ENCODE measurements at places on chromosomes 3 and 15.

DNA sequence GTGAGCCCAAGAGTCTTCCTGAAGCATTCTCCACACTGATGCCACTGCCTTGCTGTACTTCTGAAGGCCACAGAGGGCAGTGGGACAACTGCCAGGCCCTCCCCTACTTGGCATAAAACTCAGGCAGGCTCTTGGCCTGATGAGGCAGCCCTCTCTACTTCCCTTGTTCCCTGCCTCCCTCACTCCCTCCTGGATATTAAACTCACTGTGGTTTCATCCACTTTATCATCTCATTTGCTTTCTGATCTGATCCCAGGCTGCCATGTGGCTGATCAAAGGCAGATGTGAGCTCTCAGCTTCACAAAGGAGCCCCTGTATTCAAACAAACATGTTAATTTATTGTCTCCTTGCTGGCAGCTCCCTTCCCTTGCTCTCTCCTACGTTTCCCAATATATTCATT is 533.5 kb downstream of the IGSF11 start:
- no peak for DNase-seq

DNA sequence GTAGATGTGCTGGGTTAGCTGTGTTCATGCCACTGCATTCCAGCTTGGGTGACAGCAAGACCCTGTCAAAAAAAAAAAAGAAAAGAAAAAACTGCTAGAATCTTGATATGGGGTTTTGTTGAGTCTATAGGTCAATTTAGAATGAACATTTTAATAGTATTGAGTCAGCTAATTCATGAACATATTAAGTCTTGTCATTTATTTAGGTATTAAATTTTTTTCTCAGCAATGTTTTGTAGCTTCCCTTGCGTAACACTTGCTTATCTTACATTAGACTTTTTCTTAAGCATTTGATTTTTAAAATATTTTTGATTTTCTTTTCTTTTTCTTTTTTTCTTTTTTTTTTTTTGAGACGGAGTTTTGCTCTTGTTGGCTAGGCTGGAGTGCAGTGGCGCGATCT is 60.7 kb upstream of the GOLGA6B start:
- no peak for DNase-seq

DNA sequence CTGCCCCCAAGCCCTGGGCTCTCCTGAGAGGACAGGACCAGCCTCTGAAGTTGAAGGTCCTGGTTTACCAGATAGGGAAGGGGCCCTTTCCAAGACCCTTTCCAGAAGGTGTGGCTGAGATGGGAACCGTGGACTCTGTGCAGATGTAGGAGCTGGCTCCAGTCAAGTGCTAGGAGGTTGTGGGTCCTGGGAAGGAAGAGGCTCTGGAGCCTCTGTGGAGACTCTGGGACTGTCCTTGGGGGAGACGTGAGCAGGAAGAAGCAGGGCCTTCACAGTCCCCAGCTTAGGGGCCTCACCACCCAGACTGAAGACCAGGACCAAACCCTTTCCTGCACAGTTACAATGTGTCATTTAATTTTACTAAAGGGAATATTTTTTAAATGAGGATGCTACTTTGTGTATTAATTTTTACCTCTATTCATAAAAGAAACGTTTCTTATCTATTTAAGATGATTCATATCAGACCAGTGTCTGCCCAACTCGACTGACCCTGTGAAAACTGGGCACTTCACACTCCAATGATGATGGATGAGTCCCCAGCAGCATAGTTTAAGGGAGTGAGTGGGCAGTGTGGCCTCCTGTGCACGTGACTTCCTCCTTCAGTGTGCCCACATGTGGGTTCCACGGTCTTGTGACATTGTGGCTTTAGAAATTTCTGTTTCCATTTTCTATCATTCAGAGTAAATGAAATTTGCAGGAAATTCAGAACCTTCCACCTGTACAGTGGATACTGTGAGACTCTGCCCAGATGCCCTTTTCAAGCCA is 10.9 kb downstream of the CCR5AS start:
- DNase-seq, result no peak

DNA sequence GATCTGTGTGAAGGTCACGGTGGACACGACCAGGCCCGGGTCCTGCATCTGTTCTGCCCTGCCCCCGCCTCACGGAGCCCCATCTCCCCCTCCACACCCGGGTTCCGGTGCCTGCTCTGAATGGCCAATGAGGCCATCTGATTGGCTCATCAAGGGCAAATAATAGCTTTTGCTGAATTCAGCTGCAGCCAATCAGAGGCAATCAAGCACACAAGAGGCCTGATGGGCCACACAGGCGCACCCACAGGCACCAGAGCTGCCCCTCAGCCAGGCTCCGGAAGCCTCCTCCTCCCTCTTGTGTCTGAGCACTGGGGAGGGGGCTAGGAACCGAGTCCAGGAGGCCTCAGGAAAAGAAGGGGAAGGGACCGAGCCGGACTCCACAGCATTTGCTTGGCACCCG is 49.5 kb downstream of the CACNA2D2 start:
- DNase-seq, result no peak

- no peak for DNase-seq
These were observed 98.4 kb upstream of the MYZAP start for GRCh38 chr15:57493351-57493750.

GRCh38 chr15:76837474-76837873 is 67.7 kb downstream of the SCAPER start:
- DNase-seq, result no peak

DNA sequence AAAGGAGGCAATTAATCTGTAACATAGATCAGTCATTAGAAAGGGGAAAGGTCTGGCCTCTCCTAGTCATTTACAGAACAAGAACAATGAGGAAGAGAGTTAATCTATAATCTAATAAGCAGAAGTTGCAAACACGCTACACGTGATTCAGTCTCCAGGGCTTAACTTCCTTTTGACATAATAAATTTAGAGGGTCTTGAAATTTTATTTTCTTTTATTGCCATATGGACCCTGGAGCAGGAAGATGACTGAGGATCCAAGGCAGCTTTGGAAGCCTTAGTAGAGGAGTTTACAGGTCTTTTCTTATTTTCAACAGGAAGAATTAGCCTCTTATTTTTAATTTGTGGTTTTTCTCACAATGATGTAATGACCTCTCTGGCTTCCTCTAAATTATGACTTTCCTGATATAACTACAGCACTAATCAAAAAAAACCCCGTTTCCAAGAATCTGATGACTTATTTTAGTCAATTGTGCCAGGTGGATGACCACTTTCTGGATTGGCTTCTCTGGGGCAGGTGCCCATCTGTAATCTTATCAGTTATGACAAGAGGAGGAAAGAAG is 32.2 kb downstream of the ADGRG7 start:
- DNase-seq, result no peak

- no peak for DNase-seq
These were observed 56.5 kb downstream of the GHSR start for GRCh38 chr3:172391592-172392302.

DNA sequence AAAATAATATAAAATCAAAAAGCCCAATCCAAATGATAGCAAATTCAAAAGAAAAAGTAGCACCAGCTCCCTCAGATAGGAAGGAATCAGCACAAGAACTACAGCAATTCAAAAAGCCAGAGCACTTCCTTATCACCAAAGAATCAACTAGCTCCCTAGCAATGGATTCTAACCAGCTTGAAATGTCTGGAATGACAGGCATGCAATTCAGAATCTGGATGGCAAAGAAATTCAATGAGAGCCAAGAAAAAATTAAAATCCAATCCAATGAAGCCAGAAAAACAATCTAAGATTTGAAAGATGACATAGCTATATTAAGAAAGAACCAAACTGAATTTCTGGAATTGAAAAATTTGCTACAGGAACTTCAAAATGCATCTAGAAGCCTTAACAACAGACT is 1334.4 kb upstream of the ALCAM start:
- no peak for DNase-seq

GRCh38 chr15:65376767-65377104 is 1.1 kb downstream of the IGDCC3 start:
- DNase-seq, result no peak

GRCh38 chr3:66797889-66798560 is 200.1 kb upstream of the KBTBD8 start:
- DNase-seq, result no peak

DNA sequence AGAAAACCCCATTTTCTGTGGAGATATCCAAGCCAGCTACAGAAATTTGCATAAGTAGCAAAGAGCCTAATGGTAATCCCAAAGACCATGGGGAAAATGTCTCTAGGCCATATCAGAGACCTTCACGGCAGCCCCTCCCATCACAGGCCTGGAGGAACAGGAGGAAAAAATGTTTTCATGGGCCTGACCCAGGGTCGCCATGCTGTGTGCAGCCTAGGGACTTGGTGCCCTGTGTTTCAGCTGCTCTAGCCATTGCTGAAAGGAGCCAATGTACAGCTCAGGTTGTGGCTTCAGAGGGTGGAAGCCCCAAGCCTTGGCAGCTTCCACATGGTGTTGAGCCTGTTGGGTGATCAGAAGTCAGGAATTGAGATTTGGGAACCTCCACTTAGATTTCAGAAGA is 1150.7 kb downstream of the OTOL1 start:
- DNase-seq, result no peak

DNA sequence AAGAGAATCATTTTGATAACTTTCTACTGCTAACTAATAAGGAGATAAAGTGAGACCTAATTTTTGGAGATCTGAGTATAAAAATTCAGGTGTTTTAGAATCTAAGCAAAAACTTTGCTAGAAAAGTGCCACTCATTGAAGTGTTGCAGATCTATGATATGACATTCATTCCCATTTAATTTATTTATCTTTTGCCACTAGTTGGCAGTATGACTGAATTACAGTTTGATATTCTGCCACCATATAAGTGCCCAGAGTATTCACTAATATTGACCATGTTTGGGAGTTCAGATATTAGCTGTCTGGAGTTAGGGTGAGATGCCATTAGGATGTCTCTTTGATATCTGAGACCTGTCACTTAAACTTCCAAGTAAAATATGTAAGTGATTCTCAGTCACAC is 251.3 kb upstream of the GBE1 start:
- no peak for DNase-seq

GRCh38 chr15:55970286-55970685 is 23.1 kb downstream of the NEDD4 start:
- no peak for DNase-seq

- DNase-seq, result no peak
These were observed 512.3 kb downstream of the EDEM1 start for GRCh38 chr3:5699811-5700210.

DNA sequence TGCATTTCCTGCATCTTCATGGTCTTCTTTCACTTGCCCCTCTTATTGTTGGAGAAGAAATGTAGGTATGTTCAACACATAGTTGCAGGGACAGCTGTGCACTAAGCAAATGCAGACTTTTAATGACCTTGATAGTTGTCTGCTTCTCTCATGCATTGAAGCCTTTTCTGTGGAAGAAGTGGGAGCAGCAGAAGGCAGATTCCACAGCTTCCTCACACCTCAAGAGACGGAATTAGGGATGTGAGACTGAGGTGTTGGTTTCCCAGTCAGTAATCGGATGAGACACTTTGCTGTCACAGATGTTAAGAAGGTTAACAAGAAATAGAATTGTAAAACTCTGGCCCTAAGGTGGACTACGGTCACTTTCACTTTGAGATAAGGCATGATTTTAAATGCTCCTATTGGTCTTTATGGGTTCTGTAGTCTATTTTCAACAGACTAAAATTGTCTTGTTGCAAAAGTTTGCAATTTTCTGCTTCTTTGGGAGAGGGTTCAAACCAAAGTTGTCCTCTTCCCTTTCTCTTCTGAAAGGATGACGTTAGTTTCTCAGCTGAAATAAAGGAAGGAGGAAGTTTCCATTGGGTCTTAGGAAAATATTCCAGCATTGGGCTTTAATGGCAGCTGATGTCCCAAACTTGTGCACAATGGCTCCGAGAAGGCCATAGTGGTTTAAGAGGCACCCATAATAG is 117.4 kb downstream of the LPP start:
- no peak for DNase-seq

GRCh38 chr15:68427366-68427765 is 4.6 kb downstream of the ITGA11 start:
- DNase-seq, result no peak

DNA sequence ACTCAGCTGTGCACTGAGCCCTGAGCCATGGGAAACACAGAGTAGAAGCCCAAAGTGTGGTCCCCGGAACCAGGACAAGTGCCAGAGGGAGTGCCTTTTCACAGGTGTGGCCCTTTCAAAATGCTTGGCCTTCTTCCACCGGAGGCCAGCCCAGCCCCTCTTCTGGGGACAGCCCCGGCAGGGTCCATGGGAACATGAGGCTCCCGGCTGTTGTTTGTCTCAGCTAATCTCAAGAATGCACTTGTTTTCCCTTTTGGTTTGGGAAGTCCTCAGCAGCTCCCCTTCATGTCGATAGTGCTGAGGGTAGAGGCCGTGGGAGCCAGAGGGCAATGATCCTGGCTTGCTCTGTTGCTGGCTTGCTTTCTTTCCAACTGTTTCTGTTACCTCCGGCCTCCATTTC is 91.1 kb upstream of the MRPS22 start:
- no peak for DNase-seq

GRCh38 chr15:35522061-35522460 is 23.9 kb downstream of the DPH6 start:
- no peak for DNase-seq

DNA sequence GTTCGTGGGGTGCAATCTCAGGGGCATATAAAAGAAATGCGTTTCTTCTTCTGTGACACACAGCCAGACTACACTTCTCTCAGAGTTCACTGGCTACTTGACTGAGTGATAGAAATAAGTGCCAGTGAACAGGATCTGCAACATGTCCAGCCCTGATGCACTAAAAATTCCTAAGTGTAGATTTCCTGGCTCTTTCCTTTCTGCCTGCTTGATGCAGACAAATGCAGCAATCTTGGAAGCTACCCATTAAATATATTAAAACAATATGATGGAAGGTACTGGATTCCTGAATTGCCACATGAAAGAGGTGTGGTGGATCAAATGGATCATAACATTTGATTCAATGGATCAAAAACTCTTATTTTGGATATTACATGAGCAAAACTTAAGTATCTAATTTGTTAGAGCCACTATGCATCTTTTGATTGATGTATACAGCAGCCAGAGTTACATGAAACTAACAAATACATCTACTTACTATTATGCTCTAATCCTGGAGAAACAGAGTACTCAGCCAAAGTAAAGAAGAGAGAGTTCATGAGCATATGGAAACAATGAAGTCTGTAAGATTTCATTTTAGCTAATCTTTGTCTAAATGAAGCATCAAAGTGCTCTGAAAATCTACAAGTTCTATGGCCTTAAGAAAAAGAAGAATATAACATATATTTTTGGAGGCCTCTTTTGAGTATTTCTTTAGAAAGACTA is 222.6 kb downstream of the ZNF385D start:
- DNase-seq, result no peak

DNA sequence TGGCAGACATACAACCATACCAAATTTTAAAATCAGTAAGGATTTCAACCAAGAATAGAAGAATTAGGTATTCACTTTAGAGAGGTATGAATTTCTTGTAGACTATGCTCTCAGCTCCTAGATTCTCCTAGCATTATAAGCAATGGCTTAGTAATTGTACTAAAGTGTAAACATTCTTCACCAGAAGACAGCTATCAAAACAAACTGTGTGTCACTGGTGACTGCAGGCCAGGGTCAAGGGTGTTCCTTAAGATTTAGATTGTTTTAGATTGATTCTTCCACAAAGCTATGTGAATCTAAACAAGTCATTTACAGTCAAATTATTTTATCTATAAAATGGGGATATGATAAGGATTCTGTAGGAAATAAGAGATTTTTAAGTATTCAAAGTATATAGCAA is 23.1 kb upstream of the GP5 start:
- no peak for DNase-seq

All from stimulated activated CD8-positive, alpha-beta memory T cell treated with anti-CD3 and anti-CD28 coated beads, Interleukin-4, amount 100 ng/mL, for 48 hours (primary cell).